ENCODE measurements at places on chromosomes 3 and 15.

GRCh38 chr3:111915905-111916304 is 56.8 kb downstream of the PHLDB2 start:
- no peak for ATAC-seq

GRCh38 chr3:195896361-195897080 is 11.8 kb downstream of the TNK2 start:
- no peak for ATAC-seq

DNA sequence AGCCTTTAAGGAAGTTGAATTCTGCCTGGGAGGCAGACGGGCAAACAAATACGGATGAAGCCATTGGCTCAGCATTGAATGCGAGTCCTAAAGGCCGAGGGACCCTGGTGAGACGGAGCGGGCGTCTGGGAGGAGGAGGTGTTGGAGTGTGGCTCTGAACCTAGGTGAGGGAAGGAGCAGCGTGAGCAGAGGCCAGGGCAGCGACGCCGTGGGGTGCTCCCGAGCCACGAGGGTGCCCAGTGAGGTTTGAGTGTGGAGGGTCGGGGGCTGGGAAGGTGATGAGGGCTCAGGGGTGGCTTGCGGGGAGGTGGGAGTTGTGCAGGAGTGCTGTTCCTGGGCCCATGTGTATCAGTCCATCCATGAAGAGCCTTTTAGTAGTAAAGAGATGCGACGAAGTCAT is 17.0 kb downstream of the CORO2B start:
- ATAC-seq: no peak

- no peak for ATAC-seq
Observed at GRCh38 chr3:136995652-136996051, 37.9 kb downstream of the IL20RB start.

- ATAC-seq: peak; percentile 50
Observed at GRCh38 chr3:11908981-11909698, 62.5 kb upstream of the TAMM41 start.

- ATAC-seq: no peak
Observed at GRCh38 chr3:16906682-16907081, 21.9 kb downstream of the PLCL2 start.

GRCh38 chr15:89772932-89773583 is 3.1 kb upstream of the MESP2 start:
- ATAC-seq: no peak

GRCh38 chr15:53962646-53963561 is 15.3 kb upstream of the UNC13C start:
- no peak for ATAC-seq

- ATAC-seq: no peak
Observed at GRCh38 chr15:89114990-89115389, 26.7 kb downstream of the ABHD2 start.

DNA sequence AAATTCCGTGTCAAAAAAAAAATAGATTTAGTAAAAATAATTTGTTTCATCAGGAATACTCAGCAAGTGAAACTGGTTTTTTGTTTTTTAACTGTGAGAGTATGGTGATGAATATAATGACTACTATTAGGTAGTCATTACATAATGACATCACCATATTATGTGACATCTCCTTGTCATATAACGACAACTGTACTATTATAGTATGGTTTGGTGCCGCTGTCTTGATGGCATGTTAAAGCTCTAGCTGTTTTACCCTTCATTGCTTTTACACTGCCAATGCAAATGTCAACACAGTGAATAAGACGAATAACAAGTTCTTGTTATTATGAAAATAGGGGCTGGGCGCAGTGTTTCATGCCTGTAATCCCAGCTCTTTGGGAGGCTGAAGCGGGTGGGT is 45.6 kb upstream of the FAH start:
- no peak for ATAC-seq

DNA sequence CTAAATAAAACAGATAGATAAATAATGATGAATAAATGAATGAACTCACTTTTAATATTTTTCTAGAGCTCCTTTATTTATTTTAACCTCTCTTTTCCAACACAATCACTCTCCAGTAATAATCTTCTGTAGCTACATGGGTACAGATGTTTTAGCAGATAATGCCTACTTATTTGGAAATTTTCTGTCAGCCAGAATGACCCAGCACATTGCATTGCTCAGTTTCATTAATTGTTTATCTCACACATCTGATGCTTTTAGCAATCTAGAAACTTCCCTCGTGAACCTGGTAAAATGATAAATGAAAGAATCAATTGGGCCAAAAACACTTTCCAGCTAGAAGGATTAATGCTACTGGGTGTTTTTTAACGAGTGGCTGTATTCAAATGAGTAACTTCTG is 14.9 kb upstream of the MYH15 start:
- ATAC-seq: no peak

- no peak for ATAC-seq
Observed at GRCh38 chr3:170010498-170010897, 27.3 kb upstream of the GPR160 start.

GRCh38 chr15:70477750-70478250 is 285.6 kb downstream of the UACA start:
- ATAC-seq: no peak

DNA sequence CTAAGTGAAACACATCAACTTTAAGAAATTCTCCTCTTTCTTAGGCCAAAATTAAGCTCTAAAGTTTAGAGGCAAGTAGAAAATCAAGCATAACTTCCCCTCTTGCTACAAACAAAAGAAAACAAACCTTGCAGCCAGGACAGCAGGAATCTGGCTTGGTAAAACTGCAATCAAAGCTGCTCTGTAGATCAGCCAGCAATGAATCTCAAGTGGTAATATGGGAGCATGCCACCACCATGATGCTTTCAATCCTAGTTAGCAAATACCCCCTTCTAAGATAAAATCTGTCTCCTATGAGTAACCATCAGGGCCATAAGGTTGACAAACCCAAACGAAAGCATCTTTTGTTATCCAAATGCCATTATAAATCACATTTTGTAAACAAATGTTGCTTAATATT is 208.3 kb upstream of the PLSCR5 start:
- no peak for ATAC-seq

DNA sequence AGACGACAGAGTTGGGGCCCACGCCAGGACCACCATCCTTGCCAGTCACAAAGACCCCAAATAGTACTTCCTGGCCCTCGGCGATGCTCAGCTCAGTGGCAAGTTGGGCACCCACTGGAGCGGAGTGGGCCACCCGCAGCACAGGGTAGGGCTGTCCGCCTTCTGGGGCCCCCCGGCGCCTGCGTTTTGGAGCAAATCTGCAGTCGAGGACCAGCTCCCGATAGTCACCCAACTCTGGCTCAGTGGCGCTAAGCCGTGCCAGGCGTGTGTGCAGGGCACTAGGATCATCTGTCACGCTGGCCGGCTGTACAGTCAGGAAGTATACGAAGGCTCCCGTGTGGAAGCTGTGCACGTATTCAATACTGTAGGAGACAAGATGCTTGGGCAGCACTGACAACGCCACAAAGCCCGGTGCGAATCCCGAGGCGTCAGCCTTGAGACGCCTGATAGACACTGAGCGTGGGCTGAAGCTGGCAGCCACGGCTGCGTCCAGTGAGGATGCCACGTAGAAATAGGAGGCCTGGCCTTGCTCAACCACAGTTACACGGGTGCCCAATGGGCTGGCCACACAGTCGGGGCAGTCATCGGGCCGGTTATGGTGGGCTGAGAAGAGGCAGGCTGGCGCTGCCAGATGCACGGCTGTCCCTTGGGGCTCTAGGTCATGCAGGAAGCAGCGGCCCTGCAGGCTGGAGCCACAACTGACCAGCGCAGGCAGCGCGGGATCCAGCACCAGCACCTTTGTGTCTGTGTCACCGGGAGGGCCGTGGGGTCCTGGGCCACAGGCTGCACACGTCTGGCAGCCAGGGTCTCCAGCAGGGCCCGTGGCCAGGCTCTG is 945 bp downstream of the MST1R start:
- no peak for ATAC-seq

GRCh38 chr3:14879211-14879874 is 60.6 kb downstream of the FGD5 start:
- ATAC-seq: no peak

DNA sequence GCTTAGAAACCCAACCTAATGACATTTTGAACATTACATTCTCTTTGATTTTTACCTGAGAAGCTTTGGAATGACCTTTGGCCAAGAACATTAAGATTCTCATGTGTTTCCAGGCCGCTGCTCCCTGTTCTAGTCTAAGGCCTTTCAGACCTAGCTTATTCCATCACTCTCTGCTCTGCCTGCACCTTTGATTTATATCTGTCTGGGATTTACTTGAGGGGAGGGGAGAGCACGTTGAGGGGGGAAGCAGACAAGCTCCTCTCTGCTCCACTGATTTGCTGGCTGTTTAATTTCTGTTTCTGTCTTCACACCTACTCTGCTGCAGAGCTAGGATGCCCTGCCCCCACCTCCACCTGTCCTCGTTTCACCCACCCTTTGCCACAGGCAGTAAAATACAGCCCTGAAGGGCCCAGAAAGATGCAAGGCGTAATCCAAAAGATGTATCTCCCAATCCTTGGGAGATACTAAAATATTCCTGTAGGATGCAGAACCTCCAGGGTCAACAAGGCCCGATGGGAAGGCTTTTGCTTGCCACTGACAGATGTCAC is 429.8 kb downstream of the EPHB1 start:
- ATAC-seq: no peak

- ATAC-seq: no peak
Observed at GRCh38 chr3:120988994-120989393, 81.0 kb downstream of the STXBP5L start.

DNA sequence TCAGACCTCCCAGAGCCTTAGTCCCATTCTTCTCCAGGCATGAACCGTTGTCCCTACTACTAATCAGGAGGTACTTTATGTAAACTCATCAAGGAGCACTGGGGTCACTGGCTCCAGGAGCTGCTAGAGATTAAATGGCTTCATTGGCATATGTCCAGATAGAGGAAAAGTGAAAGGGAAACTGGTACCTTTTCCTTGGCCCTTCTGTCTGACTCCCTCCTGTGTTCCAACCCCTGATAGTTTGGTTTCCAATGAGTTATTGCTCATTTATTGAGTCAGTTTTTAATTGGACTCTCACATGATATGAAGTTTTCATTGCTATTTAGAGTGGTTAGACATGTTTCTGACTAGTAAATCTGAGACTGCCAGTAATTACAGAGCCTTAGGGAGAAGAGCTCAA is 130.5 kb upstream of the BFSP2 start:
- no peak for ATAC-seq

DNA sequence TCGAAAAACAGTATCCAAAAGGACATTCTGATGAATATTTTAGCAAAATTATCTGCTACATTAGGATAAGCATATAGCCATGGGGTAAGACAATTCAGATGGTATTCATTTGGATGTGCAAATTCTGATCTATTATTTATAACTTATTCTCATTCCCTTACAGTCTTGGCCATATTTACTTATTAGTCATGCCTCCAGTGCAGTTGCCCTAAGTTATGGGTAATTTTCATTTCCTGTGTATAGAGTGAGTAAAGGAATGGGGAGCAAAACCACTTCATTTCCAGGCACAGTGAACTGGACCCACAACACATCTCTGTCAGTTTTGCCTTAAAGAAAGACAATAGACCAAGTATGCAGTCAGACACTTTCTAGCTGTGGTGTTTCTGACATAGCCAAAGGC is 134.3 kb downstream of the POLQ start:
- no peak for ATAC-seq

GRCh38 chr3:184626923-184627322 is 65.3 kb downstream of the EPHB3 start:
- ATAC-seq: no peak

DNA sequence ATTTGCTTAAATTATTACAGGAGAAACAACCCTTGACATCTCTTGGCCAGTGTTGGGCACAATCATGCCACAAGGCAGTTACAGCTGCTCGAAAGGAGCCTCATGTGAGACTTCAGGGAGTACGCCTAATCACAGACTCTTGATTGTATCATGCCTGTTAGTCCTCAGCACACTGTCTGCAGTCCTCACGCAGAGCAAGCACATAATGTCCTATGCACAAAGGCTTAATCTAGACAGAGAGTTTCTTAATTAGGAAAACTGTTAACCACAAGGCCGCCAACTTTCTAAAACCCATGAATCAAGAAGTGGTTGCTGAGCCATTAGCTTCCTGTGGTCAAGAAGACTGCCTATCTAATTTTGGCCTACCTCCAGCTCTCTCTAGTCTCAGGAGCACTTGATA is 172.0 kb downstream of the UNC13C start:
- no peak for ATAC-seq

DNA sequence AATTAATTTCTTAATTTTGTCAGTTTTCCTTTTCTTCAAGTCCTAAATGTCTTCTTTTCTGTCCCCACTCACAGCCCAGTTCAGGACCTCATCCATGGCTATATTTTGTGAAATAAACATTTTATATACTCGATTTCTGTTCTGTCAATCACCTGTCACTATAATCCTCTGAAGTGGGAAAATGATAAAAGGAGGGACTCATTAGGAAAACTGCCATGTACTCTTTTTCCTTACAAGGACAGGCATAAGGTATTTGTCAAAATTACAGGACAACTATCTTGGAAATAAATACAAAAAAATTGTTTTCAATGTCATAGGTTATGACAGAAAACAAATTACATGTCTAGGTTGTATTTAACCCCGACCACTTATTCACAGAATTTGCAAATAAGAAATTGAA is 240.1 kb upstream of the CBLB start:
- no peak for ATAC-seq

GRCh38 chr15:39629371-39629770 is 48.5 kb downstream of the THBS1 start:
- no peak for ATAC-seq

DNA sequence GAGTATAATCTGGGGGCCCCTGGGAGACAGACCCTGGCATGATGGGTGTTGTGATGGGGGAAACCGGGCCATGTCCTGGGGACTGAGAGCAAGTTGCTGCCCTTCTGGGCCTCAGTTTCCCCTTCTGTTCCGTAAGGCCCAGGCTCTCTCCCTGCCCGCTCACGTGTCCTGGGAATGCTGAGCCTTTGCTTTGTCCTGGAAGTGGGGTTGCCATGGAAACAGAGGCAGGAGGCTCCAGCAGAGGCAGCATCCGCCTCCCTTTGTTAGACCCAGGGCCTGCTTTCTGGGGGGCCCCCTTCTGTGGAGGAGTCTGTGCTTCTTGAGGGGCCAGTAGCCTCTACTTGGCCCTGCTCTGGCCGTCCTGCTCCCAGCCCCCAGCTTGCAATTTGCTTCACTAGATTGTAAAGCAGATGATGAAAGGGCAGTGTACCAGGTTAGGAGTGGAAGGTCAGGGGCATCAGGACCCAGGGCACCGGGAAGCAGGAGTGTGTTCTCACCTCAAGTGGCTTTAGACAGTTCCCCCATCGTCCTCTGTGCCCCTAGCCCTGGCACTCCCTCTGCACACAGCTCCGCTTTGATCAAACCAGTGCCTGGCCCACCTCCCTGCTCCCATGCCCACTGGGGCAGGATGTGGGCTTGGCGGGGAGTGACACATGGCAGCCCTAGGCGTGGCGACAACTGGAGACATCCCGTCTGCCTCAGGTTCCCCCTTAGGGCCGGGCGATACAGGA is 105.6 kb downstream of the FBLN2 start:
- no peak for ATAC-seq

DNA sequence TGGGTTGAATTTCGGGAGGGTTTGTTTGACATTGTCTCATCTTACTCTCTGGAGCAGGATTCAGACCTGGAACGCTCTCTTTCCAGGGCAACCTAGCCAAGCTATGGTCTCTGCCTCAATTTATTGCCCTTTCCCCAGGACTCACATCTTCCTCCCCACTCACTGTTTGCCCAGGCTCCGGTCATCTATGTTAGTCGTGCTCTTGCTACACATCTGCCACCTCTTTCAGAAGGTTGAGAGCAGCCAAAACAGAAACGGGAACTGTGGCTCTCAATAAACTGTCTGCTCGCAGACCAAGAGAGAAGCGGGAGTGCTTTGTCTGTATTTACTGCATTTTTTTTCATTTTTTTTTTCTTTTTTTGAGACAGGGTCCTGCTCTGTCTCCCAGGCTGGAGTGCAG is 81.6 kb downstream of the ST6GAL1 start:
- peak; percentile 63 for ATAC-seq

- no peak for ATAC-seq
Observed at GRCh38 chr15:79332824-79333510, 22.1 kb downstream of the TMED3 start.

Measured in stimulated activated memory B cell treated with anti-CD40 and anti-IgM and Interleukin-4, amounts not matched to agents 10 μg/mL and 1 μg/mL and 100 μg/mL, for 72 hours (primary cell).